ENCODE measurements at places on chromosomes 7 and 10.

DNA sequence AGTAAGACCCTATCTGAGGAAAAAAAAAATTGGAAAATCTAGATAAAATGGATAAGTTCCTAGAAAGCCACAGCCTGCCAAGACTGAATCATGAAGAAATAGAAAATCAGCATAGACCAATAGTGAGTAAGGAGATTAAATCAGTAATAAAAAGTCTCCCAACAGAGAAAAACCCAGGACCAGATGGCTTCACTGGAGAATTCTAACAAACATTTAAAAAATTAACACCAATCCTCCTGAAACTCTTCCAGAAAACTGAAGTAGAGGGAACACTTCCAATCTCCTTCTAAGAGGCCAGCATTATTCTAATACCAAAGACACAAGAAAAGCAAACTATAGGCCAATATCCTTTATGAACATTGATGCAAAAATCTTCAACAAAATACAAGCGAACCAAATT, 8.8 kb upstream of the LIMK1 start:
- no peak for DNase-seq

DNA sequence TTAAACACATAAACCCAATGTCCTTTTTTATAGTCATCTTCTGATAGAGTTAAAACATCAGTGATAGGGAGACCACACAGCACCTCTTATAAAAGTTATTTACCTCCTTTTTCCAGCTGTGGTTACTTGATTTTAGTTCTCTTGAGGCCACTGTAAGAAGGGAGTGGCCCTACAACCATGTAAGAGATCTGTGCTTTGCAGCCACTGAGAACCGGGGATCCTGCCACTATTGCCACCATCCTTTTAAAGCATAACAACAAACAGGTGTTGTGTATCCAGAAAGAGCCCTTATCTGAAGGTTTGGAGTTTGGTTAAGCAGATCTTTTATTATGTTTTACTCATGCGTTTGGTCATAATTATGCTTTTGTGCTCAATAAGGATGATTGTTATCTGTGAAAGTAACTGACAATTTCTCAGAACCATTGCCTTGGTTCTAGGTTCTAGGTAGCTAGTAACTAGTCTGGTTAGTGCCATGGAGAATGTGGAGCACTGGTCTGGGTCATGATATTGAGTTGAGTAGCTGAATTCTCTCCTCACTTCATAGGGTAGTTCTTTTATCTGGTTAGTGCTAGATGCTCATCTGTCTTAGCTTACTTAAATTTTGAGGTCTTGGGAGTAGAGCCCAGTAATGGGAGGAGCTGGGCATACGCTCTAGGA, 56.5 kb downstream of the ST7 start:
- no peak for DNase-seq

DNA sequence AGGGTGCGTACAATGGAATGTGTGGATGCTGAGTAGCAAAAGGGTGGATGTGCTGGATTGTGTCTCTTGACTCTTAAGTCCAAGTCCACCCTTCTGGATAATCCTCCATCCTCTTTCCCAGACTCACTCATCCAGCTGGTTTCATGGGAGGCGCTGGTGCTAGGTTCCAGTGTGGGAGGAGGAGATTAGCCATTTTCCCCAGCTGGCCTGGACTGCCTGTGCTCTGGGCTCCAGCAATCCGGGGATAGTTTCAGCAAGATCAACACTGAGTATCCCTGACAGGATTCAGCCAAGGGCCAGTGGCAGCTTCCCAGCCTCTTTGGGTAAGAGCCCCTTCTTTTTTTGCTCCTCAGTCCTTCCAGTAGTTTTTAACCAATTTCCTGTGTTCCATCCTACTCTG, 21.6 kb upstream of the TRIL start:
- DNase-seq, result no peak

DNA sequence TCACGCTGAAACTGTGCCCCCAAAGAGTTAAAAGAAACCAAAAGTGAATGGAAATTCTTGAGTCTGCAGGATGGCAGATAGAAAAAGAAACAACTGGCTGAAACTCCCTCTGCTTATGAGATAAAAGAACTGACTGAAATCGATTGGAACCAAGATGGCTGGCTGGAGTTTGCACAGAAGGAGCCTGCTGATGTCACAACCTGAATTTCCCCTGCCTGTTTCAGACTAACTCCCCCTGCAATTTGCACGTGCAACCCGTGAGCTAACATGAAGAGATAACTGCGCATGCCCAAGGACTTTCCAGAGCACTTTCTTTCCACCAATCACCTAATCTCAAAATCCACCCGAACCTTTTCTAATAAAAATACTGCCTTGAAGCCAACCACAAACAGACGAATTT, 435.5 kb downstream of the CALN1 start:
- peak; percentile 33 for DNase-seq

GRCh38 chr7:19713676-19714075, 4.8 kb upstream of the POLR1F start:
- DNase-seq, result peak; percentile 47

- peak; percentile 41 for DNase-seq
These were observed 51.4 kb downstream of the C10orf67 start for GRCh38 chr10:23293145-23293724.

- peak; percentile 44 for DNase-seq
These were observed 59.6 kb downstream of the ADRB1 start for GRCh38 chr10:114103284-114103683.

DNA sequence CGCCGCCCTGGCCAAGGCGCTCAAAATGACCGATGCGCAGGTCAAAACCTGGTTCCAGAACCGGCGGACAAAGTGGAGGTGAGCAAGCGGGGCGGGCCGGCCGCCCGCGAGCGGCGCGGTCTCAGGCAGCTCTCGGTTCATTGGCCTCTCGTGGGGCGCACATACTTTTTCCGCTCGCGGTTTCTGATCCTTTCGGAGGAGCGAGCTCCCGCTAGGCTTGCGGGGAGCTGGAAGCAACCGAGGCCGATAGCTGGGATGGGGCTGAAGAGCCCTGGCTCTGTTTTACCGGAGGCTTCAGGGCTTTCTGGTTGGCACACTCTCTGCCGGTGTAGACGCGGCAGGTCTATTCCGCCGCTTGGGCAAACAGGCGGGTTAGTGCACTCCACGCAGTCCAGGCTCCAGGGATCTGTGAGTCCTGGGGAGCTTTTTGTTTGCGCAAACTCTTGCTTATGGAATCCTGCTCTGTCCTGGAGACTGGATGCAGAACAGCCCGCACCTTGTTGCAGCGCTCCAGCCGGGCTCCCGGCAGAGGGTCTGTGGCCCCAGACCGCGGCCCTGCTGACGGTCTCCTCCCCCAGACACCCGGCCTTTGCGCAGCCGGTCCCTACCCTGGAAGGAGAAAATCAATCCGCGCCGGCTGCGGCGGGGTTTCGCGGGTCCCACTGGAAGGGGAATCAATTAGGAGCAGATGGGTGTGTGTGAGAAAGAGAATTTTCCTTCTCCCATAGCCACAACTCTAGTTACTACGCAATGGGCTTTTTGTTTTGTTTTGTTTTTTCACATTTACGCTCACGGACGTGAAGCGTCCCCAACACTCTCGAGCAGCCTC, 3.4 kb downstream of the TLX1 start:
- no peak for DNase-seq

GRCh38 chr7:122412441-122412840, 107.9 kb upstream of the FEZF1 start:
- no peak for DNase-seq

- no peak for DNase-seq
These were observed 100.0 kb upstream of the EGR2 start for GRCh38 chr10:62916141-62916603.

DNA sequence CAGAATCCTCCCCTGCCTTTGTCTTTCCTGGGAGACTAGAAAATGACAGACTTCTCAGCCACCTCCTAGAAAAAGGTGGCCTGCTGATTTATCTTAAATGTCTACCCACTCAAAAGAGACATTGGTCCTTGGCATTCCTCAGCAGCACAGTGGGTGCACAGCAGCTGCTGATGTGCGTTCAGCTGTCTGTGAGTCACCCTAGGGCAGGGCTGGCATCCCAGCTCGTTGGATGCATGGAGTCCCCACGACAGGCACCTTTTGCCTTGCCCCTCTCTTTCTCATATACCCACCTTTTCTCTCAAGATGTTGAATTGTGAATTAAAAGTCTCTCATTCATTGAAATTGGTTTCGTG, 113.0 kb downstream of the DOCK1 start:
- DNase-seq, result no peak

- DNase-seq, result peak; percentile 25
These were observed 205.9 kb downstream of the MBL2 start for GRCh38 chr10:52566471-52567246.

DNA sequence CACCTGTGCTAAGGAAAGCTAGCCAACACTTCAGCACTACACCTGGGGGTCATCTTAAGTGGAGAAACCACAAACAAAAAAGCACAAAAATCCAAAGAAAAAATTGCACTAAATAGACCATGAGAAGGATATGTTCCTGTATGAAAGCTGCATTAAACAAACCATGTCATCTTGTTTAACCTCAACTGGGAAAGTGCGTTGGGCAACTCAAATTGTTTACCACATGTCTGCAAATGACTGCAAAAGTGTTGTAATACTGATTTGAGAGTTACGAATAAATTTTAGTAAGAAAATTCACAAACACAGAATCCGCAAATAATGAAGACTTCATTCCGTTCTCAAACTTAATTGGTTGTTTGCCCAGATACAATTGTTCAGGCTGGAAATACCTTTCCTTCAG, 111.9 kb upstream of the EGFR start:
- DNase-seq, result no peak

DNA sequence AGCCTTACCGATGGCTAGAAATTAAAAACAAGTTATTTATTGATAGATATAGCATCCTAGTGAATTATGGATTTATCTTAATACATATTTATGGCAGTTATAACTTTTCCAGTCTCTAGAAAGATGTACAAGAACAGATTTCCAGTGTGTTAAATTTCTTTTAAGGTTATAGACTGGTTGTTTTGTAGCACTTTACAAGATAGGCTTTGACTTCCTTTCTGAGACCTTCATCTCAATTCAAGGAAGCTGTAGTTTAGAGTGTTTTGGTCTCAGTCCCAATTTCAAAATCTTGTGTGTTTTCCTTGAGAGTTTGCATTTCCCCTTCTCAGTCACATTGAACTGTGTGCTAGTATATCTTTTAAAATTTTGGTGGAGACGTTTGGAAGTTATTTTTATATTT, 30.1 kb downstream of the PLEKHA1 start:
- DNase-seq, result no peak

DNA sequence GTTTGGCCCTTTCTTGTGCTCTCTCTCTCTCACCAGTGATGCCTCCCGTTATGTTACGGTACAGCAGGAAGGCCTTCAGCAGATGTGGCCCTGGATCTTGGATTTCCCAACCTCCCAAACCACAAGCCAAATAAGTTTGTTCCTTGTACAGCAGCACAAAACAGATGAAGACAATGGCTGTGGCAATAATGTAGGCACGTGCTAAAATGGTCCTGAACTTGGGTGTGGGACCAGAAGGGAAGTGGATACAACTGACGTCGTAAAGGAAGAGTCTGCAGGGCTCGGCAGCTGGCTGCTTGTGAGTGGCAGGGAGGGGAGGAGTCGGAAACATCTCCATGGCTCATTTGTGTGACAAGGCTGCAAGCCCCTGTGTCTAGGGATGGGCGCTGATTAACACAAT, 26.8 kb downstream of the PROSER2 start:
- DNase-seq, result no peak

DNA sequence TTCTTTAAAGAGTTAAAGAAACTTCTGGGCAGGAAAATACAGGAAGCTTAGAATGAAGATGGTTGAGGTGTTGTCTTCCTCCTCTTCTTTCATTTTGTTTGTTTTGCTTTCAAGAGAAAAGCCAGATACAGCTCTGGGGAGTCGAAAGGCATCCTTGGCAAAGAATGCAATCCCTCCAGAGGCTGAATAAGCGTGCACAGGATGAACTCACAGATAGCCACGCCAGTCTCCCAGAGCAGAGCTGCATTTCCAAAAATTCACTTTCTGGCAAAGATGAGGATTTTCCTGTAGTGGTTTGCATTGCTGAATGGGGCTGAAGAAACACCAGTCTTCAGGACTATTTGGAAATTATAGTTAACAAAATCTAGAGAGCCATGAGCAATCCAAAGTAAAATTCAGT, 336.4 kb downstream of the NRG3 start:
- no peak for DNase-seq

GRCh38 chr10:70858759-70859158, 29.6 kb downstream of the PCBD1 start:
- DNase-seq, result no peak

DNA sequence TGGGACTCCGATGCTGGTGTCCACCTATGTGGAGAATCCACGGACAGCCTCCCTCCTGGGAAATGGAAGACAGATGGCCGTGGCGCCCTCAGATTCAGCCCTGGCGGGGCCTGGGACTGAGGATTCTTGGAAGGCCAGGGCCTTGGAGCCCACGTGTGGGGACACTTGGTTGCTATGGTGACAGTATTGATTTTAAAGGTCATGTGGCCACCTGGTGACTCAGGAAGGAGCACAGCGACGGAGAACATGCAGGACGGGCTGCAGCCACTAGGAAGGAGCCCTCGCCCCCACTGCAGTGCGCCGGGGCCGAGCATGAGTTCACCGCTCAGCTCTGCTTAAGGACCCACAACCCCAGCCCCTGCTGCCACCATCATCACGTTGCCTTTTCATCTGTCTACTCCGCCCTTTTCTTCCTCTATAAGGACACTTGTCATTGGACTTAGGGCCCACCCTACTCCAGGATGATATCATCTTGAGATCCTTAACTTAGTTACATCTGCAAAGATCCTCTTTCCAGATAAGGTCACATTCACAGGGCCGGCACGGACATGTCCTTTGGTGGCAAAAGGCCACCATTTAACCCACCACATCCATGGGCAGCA, 3.7 kb upstream of the STK32C start:
- no peak for DNase-seq

DNA sequence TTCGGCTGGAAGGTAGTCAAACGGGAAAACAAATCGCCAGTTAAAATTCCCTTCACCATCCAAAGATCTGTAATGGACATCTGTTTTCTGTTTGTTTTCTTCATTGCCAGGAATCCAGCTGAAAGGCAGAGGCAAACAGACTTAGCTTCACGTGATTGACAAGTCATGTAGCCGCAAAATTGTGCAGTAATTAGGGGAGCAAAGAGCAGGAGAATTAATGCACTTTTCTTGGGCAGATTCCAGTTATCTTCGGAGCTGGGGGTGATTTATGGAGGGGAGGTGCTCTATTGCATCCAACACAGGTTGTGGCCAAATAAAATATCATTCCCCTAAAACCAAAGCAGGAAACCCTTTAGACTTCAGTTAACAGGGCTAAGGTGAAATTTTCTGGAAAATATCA, 162.2 kb downstream of the MYOF start:
- DNase-seq, result no peak

DNA sequence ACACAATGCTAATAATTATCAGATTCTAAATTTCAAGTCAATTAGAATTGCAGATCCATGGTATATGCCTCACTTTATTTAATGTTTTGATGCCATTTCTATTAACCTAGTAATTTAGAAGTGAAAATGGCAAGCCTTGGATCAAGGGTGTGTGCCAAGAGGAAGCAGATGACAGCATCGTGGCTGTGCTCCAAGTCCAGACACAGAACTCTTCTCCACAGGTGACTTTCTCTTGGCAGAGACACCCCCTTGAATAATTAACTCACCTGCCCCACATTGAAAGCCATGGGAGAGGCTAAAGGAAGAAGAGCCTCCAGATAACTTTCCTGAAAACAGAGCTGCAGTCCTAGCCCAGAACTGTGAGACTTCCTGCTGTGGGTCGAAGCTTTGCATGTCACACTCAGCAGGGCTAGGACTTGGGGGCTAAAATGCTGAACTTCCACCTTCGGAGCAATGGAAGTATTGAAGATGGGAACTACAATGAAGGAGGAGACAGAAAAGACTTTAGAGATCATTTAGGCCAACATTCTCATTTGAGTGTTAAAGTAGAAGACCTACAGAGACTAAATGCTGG, 996 bp upstream of the C10orf90 start:
- no peak for DNase-seq
